ENCODE measurements at places on chromosomes 1 and 21.

- no peak for DNase-seq
Measured at GRCh38 chr1:10634428-10635084, 159.8 kb downstream of the PEX14 start.

GRCh38 chr1:55981010-55981650 lies 598.2 kb downstream of the PLPP3 start:
- DNase-seq, result no peak

DNA sequence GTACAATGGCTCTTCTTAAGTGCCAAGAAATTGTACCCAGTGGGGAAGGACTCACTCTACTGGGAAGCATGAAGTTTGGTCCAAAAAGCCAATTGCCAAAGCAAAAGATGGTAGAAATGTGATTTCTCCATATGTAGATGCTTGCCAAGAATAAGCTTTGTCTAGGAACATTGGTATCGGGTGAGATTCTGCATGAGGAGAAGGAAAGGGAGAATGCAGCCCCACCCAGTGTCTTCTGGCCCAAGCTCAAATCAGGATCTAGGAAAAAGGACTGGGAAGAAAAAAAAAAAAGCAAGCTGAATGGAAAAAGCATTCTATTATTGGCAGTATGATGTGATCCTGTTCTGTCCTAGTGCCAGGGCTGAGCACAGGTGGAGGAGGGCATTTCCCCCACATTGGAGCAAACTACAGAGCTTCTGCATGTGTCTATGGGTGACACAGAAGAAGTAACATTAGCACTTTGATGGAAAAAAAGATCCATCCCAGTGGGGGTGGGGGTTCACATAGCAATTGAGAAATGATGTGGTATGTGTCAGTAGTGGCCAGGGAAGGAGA lies 226.6 kb downstream of the KCNH1 start:
- DNase-seq, result no peak

- no peak for DNase-seq
Measured at GRCh38 chr1:19654886-19655717, 9.6 kb upstream of the HTR6 start.

DNA sequence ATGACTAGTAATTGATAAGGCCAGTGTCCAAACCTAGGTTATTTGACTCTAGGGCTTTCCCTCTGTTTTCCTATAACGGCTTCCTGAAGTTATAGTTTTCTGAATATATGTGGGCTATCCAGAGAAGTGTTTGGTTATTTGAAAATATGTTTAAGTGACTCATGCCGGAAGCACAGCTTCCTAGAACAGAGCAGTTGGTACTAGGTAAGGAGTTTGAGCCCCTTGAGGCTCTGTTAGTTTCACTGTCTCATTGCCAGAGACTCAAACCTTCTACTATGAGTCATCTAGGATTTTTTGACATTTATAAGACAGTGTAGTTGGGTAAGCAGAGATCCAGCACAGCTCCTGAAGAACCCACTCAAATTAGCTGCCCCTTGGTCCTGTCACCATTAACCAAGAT lies 27.1 kb upstream of the LEPR start:
- no peak for DNase-seq

DNA sequence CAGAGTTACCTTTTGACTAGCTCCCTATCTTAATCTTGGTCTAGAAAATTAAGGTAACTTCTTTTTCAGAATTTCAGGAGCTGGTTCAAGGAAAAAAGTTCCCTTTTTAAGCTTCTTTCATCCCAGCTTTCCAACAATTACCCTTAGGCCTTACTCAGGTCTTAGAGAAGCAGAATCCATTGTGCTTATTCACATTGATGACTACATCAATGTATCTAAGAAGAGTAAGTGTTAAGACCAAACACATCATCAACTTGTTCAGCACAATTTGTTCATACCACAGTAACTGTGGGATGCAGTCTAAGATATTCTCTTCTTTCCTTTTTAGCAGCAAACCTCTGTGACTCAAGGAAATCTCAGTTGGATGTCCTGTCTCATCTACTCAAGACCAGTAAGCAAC lies 4.1 kb downstream of the MRPL9 start:
- DNase-seq, result no peak

- no peak for DNase-seq
Measured at GRCh38 chr1:97013941-97014340, 292.4 kb downstream of the PTBP2 start.

DNA sequence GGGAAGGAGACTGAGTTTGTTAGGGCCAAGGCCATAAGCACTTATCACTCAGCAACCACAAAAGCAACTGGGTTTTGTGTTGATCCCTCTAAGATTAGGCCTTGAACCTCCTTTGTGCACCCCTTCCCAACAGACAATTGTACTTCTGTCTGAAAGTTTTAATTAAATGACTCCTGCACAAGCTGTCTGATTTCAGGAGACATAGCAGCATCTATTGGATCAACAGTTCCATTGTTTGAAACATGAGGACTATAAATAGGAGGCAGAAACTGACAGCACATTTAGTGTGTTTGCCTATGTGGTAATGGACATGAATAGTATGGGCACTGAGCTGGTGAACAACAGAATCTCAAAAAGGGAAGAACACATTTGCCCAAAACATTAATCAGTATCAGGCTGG lies 167.3 kb upstream of the KCNJ6 start:
- DNase-seq, result peak; percentile 17

- no peak for DNase-seq
Measured at GRCh38 chr1:63024132-63024531, 240.2 kb downstream of the ATG4C start.

- DNase-seq, result no peak
Measured at GRCh38 chr1:27342778-27343638, 1.2 kb downstream of the SYTL1 start.

DNA sequence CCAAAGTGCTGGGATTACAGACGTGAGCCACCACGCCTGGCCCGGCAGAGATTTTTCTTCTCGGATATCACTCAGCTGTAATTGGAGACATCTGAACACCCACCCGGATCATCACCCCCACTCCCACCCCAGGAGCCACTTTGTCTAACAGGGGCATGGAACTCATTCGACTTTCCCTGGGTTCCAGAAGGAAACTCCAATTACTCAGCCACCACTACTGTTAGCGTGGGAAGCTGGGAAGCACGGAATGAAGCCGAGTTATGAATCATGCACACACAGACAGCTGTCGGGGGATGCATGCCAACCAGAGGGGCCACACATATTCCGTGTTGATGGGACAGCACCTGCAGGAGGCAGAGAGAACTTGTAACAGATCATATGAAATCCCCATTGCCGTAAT lies 85.2 kb downstream of the HLCS start:
- no peak for DNase-seq

- no peak for DNase-seq
Measured at GRCh38 chr1:206962272-206962671, 8.0 kb downstream of the FCAMR start.

DNA sequence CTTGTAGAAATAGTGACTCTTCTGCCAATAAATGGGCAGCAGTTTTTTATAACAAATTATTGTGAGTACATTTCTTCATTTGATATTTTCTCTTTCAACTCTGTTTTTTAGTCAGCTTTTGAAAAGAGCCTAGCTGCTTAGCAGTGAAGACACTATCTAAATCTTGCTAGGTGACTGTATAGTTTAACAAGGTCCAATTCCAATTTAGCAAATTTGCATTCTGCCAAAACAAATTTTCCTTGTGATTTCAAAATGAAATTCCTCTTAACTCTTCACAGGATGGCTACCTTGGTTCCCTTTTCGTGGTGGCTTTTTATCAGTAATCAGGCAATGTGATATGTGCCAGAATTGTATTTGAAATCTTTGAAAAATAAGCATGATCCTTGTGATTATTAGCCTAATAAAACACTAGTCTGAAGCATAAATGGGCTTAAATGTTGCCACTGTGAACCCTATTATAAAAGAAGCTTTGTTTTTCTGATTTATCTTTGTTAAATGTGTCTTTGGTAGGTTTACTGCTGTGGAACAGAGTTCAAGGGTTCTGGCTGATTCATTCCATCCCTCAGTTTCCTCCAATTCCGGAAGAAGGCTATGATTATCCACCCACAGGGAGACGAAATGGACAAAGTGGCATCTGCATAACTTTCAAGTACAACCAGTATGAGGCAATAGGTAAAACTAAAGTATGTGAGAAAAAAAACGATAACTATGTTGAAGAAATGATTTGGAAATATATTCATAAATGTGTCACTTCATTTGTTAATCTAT lies 12.2 kb downstream of the DNASE2B start:
- no peak for DNase-seq

DNA sequence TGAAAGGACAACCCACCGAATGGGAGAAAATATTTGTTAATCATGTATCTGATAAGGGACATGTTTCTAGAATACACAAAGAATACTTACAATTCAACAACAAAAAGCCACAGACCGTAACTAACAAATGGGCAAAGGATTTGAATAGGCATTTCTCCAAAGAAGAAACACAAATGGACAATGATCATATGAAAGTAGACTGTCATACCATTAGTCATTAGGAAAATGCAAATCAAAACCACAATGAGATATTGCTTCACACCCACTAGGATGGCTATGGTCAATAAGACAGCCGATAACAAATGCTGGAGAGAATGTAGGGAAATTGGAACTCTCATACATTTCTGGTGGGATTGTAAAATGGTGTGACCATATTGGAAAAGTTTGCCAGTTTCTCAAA lies 367.2 kb upstream of the SGIP1 start:
- no peak for DNase-seq
